Posterior vena cava (tissue), 2 donors: ENCODE measurements at places on chromosomes 1 and 21. TPM values are rescaled to one million over a fixed set of nuclear protein-coding genes. Genes with fewer than 3 reads are reported as not detected.

The FAM163A gene
- 0.10 TPM for total RNA-seq

DNA sequence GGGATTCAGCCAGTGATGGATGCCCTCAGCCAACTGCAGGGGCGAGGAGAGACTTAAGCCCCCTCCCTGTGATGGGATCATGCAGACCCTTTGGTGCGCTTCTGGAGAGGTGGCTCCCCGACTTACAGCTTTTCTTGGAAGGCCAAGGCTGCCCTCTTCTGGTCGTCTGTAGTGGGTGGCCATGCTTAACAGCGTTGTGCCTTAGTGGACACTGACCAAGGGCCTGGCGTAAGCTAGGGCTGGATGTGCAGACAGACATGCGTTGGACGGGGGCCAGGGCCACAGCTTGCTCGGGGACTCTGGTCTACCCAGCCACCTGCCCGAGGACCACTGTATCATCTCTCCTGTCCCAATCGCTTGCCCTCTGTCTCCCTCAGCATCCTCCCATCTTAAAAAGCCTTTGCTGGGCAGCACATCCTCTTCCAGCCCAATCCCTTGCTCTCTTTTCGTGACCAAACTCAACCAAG lies 5.5 kb downstream of the AZIN2 start:
- DNase-seq, result peak; percentile 91

GRCh38 chr1:220353229-220354012 lies 81.2 kb upstream of the RAB3GAP2 start:
- DNase-seq, result no peak

GRCh38 chr21:45050797-45051489 lies 23.4 kb upstream of the ADARB1 start:
- peak; percentile 86 for DNase-seq

The NUDT4B gene
- total RNA-seq, result 1.00 TPM

The CRNN gene
- total RNA-seq, result not detected

DNA sequence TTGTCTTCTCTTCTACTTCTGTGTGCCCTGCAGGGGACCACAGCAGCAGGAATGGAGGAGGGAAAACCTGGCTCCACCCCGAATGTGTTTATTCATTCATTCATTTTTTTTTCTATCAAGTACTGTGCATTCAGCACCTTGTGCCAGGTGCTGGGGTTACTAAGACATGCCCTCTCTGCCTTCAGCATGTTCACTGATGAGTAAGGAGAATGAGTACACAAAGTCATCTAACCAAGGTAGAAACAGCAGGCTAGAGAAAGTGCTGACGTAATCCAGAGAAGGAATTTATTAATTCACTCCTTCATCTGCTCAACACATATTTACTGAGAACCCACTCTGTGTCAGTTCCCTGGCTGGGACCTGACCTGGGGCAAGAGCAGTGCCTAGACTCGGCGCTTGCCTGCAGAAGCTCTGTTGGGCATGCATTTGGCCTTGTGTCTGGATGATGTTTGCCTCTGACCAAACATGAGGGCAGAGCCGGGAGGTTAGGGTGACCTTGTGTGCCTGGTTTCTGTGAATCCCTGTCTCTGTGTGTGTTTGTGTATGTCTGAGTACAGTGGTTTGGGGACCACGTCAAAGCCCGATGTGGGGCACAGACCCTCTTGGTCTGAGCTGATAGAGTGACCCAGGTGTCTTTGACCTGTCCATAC lies 3.3 kb upstream of the MYOG start:
- DNase-seq, result no peak

DNA sequence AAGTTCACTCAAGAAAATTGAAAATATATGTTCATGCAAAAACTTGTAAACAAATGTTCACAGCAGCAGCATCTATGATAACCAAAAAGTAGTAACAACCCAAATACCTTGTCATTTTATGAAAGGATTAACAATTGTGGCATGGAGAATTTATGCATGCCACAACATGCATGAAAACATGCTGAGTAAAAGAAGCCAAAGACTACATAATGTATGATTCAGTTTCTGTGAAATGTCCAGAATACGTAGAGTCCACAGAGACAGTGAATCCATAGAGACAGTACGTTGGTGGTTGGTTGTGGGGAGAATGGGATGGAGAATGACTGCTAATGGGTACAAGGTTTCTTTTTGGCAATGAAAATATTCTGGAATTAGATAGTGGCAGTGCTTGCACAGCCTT lies 148.7 kb downstream of the MAST2 start:
- no peak for DNase-seq

DNA sequence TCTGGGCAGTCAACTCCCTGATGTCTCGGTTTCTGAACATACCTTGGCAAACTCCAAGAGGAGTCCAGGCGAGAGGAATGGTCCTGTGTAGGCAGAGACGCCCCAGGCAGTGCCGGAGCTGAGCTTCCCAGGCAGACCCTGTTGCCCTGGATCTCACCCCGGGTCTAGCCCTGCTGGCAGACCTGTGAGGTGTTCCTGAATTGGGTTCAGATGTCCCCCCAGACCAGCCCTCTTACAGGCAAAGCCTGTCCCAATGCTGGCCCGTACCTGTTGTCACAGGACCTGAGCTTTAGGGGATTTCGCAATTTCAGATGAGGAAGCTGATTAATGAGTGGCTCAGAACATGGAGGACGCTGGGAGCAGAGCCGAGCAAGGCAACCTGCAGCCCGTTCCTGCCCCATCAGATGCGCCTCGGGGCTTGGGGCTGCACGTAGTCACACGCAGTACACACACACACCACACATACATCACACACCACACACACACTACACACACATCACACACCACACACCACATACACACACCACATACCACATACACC lies 38.5 kb upstream of the PDE9A start:
- peak; percentile 36 for DNase-seq

The OR2L5 gene
- not detected for total RNA-seq

DNA sequence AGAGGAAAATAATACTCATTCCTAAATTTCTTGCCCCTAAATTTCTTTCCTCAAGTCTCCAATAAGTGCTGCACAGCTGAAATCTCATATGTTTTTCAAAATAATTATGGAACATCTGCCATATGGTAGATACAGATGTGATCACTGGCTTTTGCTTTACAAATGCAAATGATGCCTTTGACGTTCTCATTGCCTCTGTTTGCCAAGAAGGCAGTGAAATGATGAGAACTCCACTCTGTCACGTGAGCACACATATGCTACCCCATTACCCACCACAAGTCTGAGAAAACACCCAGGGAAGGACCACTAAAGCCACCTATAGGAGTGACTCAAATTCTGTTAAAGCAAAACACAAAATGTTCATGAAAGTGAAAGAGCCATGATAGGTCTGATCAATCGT lies 43.9 kb downstream of the DSCAM start:
- no peak for DNase-seq

GRCh38 chr1:210541680-210542358 lies 213.1 kb downstream of the HHAT start:
- DNase-seq, result no peak

DNA sequence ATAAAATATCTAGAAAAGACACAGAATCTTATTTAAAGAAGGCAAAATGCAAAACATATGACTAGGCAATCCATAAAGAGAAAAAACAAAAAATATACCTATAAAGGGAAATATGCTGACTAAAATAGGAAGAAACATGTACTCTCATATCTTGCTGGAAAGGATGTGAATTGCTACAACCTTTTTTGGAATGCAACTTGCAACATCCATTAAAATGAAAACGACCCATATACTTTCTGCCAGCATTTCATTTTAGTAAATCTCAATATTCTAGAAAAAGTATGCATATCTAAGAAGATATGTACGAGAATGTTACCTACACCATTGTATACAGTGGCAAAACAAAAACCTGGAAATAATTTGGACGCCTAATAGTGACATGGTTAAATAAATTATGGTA lies 56.6 kb downstream of the EDEM3 start:
- no peak for DNase-seq

GRCh38 chr1:40768146-40768990 lies 15.2 kb upstream of the KCNQ4 start:
- DNase-seq, result no peak

The ATF6 gene
- total RNA-seq, result 27.9 TPM

The PCBP3 gene
- 2.6 TPM for total RNA-seq

DNA sequence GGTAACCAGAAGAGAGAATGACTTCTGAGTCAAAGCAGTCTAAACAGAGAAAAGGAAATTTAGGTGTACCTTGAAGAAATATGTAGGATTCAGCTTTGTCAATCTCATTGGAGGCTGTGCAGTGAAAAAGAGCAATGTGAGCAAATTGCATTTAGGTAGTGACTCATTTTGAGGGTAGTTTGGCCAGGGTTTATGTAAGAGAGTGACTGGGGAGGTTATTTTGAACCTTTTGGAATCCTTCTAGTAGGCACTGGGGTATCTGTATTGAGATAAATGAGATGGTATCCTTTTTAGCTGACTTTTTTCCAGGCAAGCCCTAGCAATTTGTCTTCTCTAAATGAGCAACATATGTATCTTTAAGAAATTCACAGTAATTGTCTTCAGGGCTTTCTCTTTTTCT lies 95.9 kb downstream of the DISP1 start:
- DNase-seq, result no peak

The AK2 gene
- 83.9 TPM for total RNA-seq
